Stimulated activated CD4-positive, alpha-beta T cell treated with anti-CD3 and anti-CD28 coated beads, Interleukin-1b, Interleukin-23, amount 100 ng/mL, for 1 hour (primary cell): ENCODE measurements at places on chromosomes 5 and 9.

GRCh38 chr9:77133011-77133410 lies 44.3 kb upstream of the VPS13A start:
- DNase-seq: no peak

DNA sequence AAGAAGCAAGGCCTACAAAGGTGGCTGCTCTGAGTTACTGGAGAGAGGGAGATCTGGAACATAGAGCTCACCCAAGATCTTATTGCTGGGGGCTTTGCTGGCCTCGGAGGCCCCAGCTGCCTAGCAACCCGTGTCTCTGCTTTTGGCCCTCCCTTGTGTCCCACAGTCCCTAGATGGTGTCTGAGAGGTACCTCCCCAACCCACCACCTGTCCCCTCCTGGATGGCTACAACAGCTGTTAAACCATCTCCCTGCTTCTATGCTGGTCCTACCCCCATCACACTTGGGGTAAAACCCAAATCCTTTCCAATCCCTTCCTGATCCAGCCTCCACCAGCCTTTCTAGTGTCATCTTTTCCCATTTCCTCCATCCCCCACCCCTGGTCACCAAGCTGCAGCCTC lies 86.6 kb downstream of the PPARGC1B start:
- DNase-seq: no peak

- DNase-seq: no peak
These were observed 76.9 kb downstream of the SYK start for GRCh38 chr9:90878562-90878961.

DNA sequence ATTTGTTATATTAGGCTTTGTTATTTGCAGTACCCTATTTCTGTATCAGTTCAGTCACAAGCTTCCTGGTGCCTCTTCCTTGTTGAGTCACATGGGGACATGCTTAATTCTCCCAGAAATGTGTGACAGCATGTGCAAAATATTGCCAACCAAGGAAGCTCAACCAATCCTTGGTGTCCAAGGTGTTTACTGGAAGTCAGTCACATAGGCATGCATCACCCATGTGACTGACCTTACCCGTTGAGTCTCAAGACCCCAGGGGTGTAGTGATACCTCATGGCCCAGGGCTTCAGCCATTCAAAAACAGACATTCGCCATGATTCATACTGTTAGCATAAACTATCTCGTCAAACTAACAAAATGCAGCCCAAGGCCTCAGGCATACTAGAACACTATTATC lies 9.3 kb upstream of the ANKDD1B start:
- no peak for DNase-seq

GRCh38 chr5:151496041-151496484 lies 48.7 kb downstream of the SLC36A1 start:
- DNase-seq: no peak

GRCh38 chr5:16935231-16936149 lies 598 bp downstream of the MYO10 start:
- DNase-seq: no peak

GRCh38 chr5:170421826-170422225 lies 32.7 kb upstream of the KCNMB1 start:
- DNase-seq: no peak

DNA sequence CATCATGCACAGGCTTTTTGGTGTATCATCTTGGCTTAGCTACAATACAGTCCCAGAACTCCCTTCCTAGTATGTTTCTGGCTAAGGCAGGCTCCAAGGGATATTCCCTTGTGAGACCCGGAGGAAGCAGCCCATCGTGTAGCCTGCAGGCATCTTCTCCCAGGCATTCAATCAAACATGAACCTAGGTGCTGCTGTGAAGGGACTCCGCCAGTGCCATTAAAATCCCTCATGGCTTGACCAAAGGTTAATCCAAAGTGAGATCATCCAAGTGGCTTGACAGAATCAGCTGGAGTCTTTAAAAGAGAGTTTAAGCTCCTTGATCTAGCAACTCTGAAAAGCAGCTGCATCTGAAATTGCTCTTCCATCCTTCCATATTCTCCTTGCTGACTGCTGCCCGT lies 333.9 kb downstream of the DIRAS2 start:
- DNase-seq: no peak

- DNase-seq: no peak
These were observed 80.0 kb upstream of the NIPAL4 start for GRCh38 chr5:157379983-157380382.

- no peak for DNase-seq
These were observed 1834.5 kb downstream of the EFNA5 start for GRCh38 chr5:105836268-105836667.

DNA sequence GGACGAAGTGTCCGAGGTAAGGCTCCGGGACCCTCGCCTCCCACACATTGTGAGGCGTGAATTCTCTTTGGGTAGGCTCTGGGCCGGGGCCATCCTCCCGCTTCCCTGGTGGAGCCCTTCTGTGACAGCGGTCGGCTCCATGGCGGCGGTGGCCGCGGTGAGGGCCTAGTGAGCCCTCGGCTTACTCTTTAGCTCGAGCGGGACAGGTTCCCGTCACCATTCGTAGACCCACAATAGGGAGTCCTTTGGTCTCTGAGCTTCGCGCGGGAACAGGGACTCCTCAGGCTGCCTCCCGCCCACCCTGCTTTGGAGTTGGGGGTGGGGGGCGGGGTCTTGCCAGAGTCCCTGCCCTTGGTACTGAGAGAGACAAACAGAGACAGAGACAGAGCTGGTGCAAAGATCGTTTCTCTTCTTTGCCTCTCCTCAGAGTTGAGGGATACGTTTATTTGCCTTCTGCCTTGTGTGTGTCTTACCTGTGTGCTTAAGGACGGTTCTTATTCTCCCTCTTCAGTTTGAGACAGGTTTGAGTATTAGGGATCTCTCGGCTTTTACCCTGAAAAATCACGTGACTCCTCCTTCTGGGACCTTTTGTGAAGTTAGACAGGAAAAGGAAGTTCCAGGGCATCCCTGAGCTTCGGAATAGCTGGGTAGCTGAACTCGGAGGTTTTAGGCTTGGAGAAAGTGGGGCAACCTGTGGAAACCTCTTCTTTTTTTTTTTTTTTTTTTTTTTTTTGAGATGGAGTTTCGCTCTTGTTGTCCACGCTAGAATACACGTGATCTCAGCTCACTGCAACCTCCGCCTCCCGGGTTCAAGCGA lies 833 bp downstream of the ANKHD1 start:
- DNase-seq: peak; percentile 23

- DNase-seq: no peak
These were observed 179.8 kb downstream of the SEC61B start for GRCh38 chr9:99401680-99402504.

DNA sequence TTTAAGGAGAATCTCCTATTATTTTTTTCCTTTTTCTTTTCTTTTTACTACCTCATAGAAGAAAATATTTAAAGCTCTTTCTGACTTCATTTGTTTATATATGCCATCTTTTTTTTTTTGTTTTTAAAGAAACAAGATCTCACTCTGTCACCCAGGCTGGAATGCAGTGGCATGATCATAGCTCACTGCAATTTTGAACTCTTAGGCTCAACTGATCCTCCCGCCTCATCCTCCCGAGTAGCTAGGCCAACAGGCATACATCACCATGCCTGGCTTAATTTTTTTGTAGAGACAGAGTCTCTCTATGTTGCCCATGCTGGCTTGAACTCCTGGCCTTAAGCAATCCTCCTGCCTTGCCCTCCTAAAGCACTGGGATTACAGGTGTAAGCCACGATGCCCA lies 59.5 kb downstream of the LNPEP start:
- DNase-seq: no peak

DNA sequence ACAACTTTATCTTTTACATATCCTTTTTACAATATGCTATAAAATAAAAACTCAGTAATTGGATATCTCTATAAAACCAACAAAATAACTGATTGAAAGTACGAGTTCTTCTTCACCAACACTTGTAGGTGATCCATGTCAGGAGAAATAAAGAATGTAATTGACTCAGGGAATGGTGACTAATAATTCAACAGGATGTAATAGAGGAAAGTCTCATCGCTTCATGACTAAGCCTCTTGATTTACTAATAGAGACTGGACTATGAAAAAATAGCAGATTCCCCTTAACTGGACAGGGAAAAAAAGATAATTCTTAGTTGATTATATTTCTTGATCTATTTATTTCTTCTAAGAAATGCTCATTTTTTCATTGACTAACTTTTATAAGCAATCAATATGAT lies 507.7 kb upstream of the PTGER4 start:
- no peak for DNase-seq

GRCh38 chr9:107489687-107490605 lies at the start of gene KLF4:
Gene KLF4 (minus strand): TSS chr9:107489769. CDS start chr9:107489172, 597 bp downstream.
- peak; percentile 19 for DNase-seq

- no peak for DNase-seq
These were observed 17.4 kb upstream of the ARSI start for GRCh38 chr5:150320044-150320613.

- no peak for DNase-seq
These were observed 343.4 kb downstream of the ARHGEF28 start for GRCh38 chr5:73969195-73970036.

DNA sequence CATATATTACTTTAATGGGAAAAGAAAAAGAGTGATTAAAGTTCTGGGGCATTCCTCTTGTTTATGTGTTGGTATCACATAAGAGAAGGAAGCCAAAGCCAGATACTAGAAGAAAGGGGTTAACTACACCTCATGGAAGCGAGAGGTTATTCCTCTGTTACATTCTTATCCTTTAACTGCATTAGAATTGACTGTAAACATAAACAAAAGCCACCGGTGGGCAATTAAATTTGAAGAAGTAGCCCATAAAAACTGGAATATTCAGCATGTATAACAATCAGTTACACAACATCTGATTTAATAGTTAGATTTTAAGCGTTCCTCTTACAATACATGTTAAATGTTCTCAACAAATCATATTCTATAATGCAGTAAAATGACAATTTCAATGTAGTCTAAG lies 18.8 kb downstream of the POU5F2 start:
- no peak for DNase-seq

- no peak for DNase-seq
These were observed 1.7 kb downstream of the STPG3 start for GRCh38 chr9:137252555-137253506.

DNA sequence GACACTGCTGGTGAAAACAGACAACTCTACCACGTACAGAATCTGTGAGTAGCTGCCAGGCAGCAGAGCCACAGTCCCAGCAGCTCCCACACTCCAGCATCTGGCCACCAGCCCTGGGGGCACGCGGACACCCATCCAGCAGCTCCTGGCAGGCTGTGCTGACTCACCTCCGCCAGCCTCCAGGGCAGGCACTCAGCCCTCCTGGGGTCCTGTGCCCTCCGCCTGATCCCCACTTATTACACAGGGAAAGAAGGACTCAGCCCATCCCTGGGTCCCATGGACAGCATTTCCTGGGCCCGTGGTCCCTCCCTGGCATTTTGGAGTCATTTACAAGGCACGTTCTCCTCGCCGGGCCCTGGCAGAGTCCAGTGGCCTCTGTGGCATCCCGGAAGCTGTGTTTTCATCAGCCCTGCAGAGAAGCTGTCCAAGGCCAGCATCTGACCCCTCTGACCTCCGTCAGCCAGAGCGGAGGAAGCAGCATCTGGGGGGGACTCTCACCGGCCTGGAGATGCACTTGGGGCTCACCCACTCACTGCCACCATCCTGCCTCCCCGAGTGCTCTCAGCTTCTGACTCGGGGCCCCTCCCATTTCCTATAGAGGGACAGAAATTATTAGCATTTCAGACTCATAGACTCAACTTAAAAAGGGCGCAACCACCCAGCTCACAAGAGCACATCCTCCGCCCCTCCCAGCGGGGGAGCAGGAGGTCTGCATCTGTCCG lies 21.6 kb downstream of the PAEP start:
- no peak for DNase-seq

DNA sequence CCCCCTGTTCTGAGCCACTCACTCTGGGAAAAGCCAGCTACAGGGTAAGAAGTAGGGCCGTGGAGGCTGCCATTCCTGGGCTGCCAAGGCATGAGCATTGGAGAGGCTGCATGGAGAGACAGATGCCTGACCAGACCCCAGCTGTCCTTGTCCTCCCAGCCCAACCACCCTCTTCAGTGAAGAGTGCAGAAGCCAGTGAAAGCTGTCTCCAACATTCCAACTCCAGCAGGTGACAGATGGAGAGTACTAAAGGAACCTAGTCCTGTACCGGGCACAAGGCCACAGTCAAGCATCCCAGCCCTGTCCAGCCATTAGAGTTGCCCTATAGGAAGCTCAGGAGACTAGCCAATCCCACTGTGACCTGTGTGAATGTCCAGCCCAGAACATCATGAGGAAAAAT lies 165.1 kb downstream of the DIRAS2 start:
- no peak for DNase-seq

DNA sequence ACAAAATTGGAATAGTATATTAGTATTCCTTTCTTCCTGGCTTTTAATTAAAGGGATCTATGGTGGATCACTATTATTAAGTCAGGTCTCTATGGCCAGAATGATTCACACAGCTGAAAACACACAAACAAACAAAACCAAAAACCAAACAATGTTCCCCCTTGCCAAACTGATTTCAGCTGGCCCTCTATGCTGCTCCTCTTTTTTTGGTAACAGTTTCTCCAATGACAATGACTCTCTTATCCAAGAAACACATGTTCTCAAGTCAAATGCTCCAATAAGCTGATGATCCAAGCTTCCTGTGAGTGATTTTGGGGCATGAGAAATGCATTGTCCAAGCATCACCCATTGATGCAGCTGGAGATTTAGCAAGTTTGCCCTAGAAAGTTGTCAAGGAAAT lies 193.4 kb upstream of the TUT7 start:
- no peak for DNase-seq

DNA sequence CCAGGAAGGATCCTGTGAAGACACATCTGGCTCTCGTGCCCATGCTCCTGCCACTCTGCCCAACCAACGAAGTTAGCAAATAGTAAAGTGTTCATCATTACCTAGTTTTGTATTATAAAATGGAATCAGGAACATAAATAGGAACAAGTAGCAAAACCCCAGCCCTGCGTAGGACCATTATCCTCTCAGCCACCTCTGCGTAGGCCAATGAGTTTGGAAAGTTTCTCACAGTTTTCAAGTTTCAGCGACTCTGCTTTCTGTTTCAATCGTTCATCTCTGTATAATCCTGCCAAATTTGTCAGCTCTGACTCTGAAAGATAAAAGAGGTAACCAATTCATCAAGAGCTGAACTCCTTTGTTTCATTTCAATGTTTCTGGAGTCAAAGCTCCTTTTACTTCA lies 10.1 kb upstream of the SPATA24 start:
- DNase-seq: no peak

DNA sequence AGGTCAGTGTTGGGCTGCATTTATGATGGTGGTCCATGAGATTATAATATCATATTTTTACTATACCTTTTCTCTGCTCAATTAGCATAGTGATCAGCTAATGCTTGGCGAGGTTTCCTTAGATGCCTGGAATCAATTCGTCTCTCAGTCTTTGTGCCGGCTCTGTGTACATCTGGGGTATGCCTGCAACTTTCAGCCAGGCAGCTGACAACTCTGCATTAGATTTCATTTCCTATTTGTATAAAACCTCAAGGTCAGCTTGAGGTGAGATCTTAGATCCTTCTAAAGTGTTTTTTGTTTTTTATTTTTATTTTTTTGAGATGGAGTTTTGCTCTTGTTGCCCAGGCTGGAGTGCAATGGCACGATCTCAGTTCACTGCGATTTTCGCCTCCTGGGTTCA lies 86.8 kb downstream of the MELK start:
- DNase-seq: no peak
